ENCODE measurements at places on chromosomes 13 and 19.
A peak's percentile ranks its signal among the peaks of the same experiment; 100 is the strongest.

- no peak for DNase-seq
Observed at GRCh38 chr13:79767126-79767525, 286.2 kb downstream of the NDFIP2 start.

DNA sequence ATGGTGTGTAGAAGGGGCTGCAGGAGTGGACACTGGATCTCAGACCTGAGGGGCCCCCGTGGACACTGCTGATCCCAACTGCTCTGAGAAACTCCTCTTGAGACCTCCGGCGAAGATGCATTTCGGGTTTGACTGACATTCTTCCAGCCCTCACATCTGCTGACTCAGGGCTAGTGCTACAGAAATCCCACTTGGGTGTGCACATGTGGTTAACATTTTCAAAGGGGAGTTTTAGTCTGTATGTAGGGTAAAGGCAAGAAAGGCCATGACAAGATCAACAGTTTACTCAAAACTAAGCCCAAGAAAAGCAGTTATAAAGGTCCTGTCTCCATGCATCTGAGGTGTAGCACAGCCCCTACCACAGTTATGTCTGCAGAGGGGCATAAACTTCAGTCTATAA lies 31.2 kb downstream of the DLEU7 start:
- no peak for DNase-seq

DNA sequence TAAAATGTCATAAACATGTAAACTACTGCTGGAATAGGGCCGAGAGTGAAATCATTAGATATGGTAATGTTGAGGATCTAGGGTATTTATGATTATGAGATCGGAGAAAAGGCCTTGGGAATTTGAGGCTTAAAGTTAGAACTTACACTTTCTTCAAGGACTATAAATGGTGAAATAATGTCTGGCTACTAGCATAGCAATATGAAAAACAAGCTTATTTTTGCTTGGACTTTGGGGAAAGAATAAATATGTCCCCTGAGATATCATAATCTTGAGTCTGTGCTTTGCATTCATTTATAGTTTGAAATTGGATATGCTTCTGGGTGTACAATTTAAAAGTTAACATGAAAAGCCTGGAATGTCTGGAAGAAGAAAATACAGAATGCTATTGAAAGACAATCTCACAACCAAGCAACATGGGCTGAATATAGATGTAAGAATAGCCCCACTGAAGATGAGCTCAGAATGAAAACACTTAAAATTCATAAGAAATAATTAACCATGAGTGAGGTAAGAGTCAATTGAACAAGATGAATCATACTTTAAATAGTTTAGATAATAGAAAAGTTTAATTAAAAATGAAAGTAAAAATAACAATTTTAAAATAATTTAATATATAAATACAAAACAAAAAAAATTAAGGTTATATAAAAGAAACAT lies 1555.4 kb upstream of the MIR17HG start:
- DNase-seq = no peak

- no peak for DNase-seq
Observed at GRCh38 chr19:31334101-31334848, 15.0 kb downstream of the TSHZ3 start.

GRCh38 chr19:52734331-52734892 lies 432 bp downstream of the ZNF611 start:
- DNase-seq = no peak

GRCh38 chr19:38691938-38692457 lies 44.5 kb downstream of the ACTN4 start:
- no peak for DNase-seq

- no peak for DNase-seq
Observed at GRCh38 chr19:30358319-30358718, 13.9 kb upstream of the ZNF536 start.

GRCh38 chr19:4210166-4210731 lies 19.1 kb upstream of the EBI3 start:
- no peak for DNase-seq

DNA sequence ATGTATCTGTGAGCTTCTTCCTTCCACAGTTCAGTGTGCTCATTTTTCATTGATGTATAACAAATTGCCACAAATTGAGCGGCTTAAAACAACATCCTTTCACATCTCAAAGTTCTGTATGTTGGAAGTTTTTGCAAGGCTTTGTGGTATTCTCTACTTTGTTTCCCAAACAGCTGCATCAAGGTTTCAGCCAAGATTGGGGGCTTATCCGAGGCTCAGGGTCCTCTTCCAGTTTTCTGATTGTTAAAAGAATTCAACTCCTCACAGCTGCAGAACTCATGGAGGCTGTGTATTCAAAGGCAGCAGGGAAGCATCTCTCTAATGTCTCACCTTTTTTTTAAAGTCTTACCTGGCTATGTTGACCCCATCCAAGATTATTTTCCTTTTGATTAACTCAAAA lies 1369.8 kb downstream of the PCDH9 start:
- DNase-seq = no peak

DNA sequence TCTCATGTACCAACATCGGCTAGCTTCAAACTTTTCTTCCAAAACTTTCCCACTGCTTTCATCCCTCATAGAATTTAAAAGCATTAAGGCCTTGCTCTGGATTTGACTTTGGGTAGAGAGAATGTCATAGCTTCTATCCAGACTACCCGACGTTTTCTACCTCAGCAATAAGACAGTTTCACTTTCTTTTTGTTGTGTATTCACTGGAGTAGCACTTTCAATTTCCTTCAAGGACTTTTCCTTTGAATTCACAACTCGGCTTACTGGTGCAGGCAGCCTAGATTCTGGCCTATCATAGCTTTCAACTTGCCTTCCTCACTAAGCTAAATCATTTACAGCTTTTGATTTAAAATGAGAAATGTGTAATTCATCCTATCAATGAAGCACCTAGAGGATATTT lies 420.4 kb upstream of the GPC6 start:
- DNase-seq = no peak

DNA sequence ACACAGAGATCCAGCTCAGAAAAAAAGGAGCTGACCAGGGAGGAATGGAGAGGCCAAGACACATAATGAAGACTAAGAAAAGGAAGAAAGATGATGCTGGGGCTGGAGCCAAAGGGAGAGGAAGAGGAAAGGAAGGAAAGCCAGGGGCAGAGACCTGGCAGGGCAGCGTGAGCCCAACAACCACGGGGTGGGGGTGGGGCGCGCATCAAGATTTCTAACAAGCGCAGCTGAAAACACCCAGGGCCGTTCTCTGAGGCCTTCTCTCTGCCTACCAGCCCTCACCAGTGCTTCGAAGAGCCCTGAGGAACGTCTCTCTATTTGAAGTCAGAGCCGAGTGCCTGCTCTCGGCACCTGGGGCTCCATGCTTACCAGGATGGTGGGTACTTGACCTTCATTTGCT lies 23.6 kb upstream of the POU2F2 start:
- DNase-seq = no peak

GRCh38 chr13:61350341-61350740 lies 65.3 kb downstream of the PCDH20 start:
- DNase-seq = no peak

- DNase-seq = no peak
Observed at GRCh38 chr13:20848944-20849343, 53.6 kb downstream of the XPO4 start.

DNA sequence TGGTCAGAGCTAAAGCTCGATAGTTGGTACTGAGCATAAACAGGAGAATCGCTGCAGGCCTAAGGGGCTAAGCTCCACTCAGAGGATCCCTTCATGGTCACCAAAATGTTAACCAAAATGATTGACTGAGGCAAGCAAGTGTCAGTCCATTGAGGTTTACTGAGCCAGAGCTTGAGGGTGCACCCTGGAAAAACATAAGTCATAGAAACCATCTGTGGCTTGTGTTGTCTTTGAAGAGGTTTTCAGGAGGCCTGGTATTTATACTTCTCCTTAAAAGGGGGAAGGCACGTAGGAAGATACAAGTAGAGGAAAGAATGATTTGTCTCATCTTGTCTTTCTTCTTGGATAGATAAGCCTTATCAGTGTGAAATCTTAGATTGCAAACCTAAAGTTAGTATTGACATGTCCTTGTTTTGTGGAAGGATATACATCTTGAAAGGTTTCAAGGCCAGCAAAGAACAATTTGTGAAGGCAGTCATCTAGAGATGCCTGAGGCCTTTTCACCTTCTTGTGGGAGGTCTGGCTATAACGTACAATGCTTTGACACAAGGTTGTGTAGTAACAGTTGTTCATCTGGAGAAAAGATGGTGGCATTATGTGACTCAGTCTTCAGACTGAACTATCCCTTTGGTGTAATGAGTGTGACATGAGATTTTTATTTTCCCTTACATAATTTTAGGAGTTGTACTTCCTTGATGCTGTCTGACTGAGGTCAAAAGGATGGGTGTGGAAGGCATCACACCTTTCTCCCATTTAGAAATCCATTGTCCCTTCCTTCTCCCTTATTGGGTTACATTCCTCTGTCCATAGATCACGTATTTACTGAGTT lies 14.7 kb upstream of the CEACAM6 start:
- DNase-seq = no peak

DNA sequence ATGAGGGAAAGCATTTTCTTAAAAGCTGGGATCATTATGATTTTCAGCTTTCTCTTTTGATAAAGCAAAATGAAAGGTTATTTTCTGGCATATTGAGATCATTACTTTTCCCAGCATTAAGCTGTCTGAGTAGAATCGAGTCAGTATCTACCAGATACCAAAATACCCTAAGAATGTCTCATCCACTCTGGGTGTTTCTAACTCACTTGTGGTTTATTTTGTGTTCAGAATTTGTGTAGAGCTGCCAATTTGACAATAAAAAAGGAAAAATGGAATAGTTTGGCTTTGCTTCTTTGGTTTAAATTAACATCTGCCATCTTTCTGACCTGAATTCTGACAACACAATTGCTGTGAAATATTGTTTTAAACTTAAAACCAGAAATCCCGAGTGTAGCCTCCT lies 438.7 kb upstream of the ARGLU1 start:
- DNase-seq = no peak

GRCh38 chr13:28626266-28626665 lies 32.7 kb upstream of the POMP start:
- DNase-seq = no peak

DNA sequence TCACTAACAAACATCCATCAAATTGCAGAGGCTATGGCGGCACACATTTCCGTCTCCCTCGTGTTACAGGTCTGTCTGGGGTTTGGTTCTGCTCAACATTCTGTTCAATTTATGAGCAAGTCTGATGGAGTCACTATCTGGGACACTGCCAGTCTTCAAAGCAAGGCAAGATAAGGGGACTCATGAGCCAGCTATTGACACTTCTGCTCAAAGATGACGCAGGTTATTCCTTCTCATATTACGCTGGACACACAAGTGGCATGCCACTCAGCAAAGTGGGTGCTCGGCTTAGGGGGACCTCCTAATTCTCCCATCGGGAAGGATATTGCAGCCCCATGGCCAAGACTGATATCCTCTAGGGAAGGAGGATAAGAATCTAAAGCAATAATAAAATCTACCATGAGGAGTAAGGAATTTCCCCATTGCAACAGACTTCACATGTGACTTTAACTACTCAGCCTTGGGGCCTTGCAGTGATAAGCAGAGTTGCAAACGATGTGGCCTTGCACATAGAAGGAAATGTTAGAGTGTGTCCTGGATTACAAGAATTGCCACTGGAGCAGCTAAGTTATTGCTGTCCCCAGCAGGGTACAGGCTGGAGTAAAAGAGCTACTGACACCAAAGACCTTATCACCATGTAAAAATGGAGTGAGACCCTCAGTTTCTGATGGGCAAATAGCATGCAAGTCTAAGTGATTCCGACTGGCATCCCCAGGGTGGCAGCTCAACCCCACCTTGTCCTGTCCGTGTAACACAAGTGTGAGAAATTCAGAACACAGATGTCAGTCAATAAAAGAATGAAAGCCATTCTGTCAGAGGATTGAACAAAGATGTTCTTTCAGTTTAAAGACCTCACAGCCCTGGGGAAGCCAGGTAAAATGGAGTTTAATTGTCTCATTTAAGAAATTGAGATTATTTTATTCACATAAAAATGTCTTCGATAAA lies 306.1 kb downstream of the IRS2 start:
- no peak for DNase-seq

- peak; percentile 86 for DNase-seq
Observed at GRCh38 chr19:3324405-3324856, 42.0 kb upstream of the NFIC start.

DNA sequence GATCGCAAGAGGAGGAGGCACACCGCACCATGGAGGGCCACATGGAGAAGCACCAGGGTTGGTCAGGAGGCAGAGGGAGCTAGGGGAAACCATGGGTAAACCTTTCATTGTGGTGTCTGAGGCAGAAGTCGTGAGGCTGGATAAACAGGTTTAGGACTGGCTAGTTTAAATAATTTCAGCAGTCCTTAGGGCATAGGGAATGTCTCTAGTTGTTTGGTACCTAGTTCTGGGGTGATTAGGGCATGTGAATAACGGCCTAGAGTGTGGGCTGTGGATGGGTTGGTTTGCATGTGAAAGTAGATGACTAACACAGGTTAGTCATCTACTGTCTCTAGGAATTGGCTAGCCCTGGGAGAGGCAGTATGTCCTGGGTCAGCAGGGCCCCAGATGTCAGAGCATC lies 102.3 kb downstream of the STOML3 start:
- no peak for DNase-seq

DNA sequence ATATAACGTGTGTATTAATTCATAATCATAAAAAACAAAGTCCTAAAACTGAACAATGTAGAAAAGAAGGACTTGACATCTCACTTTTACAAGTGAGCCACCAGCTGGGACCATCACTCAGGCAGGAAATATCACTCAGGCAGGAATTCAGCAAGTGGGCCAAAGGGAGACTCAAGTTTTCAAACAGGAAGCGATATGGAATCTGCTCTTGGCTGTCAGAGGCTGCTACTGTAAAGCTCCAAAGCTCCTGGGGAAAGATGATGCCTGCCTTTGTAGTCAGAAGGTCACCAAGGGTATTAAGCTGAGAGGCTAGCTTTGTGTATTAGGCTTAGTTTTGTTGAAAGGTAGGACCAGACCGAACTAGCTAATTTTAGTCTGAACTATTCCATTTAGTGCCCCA lies 5.5 kb upstream of the AKAP11 start:
- DNase-seq = no peak

GRCh38 chr19:13484166-13484565 lies 22.1 kb downstream of the CACNA1A start:
- no peak for DNase-seq

DNA sequence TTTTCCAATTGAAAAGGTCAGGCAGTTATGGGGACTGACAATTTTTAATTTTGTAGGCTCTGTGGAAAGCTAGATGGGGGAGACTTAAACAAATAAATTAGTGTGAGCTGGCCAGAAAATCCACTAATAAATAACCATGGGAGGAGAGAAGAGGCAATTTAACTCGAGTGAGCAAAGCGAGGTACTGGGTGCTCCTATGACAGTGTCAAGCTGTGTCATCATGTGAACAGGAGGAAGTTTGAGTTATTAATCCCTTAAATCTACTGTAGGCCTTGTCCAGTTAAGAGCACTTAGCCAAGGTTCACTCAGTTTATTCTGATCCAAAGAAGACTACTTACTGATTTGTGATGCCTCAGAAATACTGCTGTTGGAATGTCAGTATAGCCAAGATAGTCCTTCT lies 122.8 kb downstream of the OXGR1 start:
- DNase-seq = no peak
